ENCODE measurements at places on chromosomes 7 and 10.

GRCh38 chr7:78499971-78500370 is 701.4 kb downstream of the PHTF2 start:
- no peak for DNase-seq

- DNase-seq: peak; percentile 97
These were observed 308.5 kb upstream of the FZD1 start for GRCh38 chr7:90955641-90956207.

DNA sequence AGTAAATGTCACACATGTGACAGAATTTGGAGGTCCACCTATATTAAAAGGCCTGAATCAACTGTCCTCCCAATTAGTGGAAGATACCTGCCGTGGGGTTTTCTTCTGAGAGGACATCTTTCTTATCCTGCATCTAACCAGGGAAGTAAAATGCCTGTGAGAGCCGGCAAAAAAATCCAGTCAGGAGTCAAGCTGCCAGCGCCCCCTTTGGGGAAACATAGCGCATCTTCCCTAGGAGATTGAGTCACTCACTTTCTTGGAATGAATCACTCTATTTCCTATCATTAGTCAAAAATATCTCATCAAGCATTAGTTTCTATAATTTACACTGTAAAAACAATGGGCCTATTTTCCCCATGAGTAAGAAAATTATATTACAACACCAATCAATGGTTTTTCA is 66.4 kb upstream of the ANK3 start:
- no peak for DNase-seq

DNA sequence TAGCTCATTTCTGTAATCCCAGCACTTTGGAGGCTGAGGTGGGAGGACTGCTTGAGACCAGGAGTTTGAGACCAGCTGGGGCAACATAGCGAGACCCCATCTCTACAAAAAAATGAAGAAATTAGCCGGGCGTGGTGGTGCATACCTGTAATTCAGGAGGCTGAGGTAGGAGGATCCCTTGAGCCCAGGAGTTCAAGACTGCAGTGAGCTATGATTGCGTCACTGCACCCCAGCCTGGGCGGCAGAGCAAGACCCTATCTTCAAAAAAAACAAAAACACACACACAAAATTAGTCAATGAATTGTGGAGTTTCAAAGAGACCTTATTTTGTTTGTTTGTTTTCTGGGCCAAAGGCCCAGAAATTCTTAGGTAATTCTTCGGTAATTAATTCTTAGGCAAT is 110.0 kb downstream of the CUX1 start:
- no peak for DNase-seq

DNA sequence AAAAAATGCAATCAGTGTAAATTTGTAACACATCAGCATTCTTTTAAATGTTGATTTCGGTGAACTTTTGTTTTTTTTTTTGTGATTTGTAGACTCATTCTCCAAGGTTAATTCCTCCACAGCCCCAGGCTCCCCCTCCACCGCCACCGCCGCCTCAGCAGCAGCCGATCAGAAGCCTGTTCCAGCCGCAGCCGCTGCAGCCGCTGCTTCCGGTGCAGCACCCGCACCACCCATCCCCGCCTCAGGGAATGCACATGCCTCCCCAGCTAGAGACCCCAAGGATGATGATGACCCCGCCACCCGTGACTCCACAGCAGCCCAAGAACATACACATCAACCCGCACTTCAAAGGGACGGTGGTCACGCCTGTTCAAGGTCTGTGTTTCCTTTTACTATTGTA is 66.6 kb downstream of the RBM33 start:
- no peak for DNase-seq

- DNase-seq: peak; percentile 17
These were observed 293.0 kb upstream of the IMMP2L start for GRCh38 chr7:111855161-111855841.

- no peak for DNase-seq
These were observed 492 bp upstream of the VCL start for GRCh38 chr10:73997461-73997786.

DNA sequence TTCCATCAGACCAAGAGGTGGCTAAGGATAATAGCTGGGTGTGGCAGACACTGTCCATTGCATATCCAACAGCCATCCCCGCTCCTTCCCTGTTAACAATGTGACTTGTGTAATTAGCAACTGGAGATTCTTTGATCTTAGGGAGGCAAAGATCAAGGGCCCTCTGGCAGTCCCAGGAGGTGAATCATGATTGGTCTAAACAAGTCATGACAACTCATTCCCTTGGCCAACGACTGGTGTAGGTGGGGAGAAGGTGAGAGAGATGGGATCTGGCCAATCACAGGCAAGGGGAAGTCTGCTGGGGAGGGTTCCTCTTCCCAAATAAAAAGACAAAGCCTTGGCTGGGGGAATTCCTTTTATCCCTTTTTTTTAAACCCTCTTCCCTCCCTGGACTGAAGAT is 46.2 kb upstream of the COMTD1 start:
- DNase-seq: no peak

DNA sequence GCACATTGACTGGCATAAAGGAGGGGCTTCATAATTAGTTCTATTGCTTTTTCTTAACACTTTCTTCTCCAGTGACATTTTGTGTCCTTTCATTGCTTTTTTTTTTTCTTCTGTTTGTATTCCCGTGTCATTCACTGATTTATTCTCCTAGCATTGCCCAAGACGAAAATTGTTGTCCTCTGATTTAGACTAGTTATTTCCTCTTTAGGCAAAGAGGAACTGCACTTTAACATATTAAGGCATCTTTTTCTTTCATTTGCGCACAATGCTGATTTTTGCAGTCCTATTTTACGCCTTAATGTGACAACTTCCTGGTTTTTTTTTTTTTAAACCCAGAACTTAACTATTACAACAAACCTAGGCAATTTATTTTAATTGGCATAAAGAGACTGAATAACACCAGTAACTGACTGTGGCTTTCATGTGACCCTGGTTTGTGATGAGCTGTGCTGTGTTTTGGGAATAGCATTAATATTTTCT is 39.7 kb downstream of the ARID5B start:
- DNase-seq: no peak

- no peak for DNase-seq
These were observed 87.3 kb upstream of the SEC61G start for GRCh38 chr7:54846273-54846672.

DNA sequence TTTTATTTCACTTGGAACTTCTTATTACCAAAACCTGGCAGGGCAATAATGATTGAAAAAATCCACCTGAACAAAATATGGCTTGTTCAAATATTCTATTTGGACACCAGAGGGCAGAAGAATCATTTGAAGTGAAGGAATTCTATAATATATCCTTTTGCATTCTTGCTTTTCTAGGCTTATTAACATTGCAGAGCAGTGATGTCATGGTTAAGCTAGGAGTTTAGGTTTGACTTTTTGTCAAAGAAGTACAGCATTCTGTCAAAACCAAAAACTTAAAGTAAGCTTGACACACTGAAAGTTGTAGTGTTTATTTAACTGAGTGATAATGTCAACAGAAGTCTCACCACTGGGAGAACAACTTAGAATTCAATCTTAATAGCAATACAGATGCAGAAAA is 156.0 kb downstream of the SEMA3D start:
- no peak for DNase-seq

DNA sequence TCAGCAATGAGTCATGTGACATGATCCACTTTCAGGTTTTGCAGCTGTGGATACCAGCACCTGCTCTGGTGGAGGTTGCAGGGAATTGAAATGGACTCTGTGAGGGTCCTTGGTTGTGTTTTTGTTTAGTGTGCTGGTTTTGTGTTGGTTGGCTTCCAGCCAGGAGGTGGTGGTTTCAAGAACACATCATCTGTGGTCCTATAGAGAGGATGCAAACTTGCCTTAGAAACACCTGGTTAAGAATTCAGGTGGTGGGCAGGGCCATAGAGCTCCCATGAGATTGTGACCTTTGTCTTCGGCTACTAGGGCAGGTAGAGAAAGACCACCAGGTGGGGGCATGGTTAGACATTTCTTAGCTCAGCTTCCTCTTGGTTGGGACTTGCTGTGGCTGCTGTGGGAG is 59.2 kb upstream of the CYP2C9 start:
- DNase-seq: no peak

DNA sequence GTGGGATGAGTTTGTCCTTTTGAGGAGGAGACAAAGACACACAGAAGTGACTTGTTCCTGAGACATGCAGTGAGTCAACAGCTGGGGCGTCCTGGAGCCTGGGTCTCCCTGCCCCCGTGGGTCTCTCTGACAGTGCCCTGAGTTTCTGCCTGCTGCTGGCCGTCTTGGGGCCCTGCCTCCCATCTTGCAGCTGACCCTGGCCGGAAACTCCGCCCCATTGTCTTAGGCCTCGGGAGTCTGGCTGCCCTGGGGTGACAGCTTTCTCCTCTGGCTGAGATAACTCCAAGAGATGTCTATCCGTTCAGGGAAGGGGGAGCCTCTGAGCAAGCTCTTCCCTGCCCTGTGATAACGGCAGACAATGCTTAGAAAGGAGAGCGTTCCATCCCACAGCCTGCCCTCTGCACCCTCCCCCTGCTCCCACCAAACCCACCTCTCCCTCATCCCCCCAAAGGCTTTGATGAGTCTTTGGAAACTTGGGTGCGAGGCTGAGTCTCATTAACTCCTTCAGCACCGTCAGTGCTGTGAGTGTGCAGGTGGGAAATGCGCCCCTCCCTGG is 69.5 kb upstream of the PODXL start:
- DNase-seq: no peak

- DNase-seq: no peak
These were observed 54.8 kb downstream of the DAGLB start for GRCh38 chr7:6392712-6393666.

GRCh38 chr7:109611656-109612055 is 1042.0 kb downstream of the DNAJB9 start:
- no peak for DNase-seq

Measured in SHP77 (cell line).